Activated CD4-positive, alpha-beta T cell treated with anti-CD3 and anti-CD28 coated beads, Interleukin-2, amount 50 U/mL, for 24 hours (primary cell): ENCODE measurements at places on chromosomes 7 and 10.

- no peak for DNase-seq
Observed at GRCh38 chr10:47283848-47284247, 16.1 kb upstream of the GDF10 start.

- DNase-seq: no peak
Observed at GRCh38 chr7:108430664-108431063, 25.6 kb downstream of the NRCAM start.

- no peak for DNase-seq
Observed at GRCh38 chr10:44845361-44846175, 65.6 kb upstream of the TMEM72 start.

DNA sequence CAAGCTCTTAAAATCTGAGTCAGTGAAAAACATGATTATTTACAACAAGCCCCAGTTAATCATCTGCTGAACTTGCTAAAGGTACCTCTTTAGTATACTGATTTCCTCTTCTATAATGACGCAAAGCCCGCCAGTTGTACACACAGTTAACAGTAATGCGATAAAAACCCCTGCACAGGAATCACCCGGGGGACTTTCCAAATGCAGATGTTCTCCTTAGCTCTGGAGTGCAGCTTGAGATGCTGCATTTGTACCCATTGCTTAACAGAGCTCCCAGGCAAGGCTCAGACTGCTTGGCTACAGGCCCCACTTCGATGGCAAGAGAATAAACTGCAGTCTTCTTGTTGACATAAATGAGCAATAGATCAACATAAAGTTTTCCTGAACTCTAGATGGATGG lies 279.6 kb upstream of the HGF start:
- DNase-seq: no peak

DNA sequence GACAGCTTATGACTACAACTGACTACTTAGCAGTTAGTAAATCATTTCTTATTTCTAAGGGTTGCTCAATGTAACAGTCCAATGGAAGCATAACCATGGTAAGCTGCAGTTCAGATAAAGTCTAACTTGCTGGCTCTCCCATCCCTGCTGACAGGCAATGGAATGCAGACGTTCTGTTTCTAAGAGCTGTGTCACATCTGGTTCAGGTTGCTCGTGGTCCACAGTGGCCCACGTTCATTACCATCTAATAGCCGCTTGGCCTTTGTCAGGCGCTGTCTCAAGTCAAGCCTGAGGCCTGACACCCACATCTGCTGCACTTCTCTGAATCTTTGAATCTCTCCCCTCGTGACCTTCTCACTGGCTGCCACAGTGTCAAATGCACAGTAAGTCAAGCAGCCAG lies 240.8 kb downstream of the FGFR2 start:
- no peak for DNase-seq

DNA sequence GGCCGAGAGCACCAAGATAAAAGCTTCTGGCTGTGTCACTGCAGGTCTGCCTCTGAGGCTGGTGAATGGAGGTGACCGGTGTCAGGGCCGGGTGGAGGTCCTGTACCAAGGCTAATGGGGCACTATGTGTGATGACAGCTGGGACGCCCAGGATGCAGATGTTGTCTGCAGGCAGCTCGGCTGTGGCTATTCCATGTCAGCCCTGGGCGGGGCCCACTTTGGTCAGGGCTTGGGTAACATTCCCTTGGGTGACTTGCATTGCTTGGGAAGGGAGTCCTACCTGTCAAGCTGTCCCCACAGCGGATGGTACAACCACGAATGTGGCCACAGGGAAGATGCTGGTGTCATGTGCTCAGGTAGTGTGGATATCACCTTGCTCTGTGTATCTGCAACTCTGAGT lies 8.0 kb downstream of the DMBT1 start:
- DNase-seq: no peak

GRCh38 chr7:69603937-69604494 lies 5.7 kb downstream of the AUTS2 start:
- no peak for DNase-seq

GRCh38 chr10:14325325-14325955 lies 5.3 kb downstream of the FRMD4A start:
- peak; percentile 47 for DNase-seq

DNA sequence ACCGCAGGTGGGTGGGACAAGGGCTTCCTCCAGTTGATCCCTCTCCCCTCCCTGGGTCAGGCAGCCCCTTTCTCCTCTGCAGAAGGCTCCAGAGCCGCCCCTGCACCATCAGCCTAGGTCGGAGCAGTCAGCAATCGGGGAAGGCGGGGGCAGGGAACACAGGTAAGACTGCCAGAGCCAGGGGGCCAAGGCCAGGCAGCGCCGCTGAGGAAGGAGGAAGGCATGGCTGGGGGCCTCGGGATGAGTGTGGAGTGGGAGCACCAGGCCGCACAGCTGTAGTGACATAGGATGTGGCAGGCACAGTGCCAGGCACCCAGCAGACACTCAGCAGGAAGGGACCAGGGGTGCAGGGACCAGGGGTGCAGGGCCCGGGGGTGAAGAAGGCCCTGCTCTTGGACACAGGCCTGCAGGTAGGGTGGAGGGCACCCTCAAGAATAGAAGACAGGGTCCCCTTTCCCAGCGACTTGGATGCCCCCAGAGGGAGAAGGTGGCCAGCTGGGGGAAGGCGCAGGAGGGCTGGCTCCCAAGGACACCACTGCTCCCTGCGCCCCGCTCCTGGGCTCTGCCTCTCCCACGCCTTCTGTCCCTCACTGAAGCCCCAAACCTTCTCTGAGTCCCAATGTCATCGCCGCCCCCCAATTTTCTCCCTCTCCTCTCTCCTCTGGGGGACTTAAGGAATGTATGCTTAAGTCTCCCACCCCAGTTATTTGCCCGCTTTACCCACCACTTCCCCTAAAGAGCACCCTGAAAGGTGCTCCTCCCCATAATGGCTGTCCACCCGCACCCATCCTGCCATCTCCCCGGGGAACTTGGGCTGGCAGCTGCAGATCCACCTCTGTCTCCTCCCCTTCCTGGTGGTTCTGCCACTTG lies 38.5 kb downstream of the CAMK2B start:
- DNase-seq: no peak

- DNase-seq: no peak
Observed at GRCh38 chr7:50556247-50556991, 8.8 kb downstream of the DDC start.

DNA sequence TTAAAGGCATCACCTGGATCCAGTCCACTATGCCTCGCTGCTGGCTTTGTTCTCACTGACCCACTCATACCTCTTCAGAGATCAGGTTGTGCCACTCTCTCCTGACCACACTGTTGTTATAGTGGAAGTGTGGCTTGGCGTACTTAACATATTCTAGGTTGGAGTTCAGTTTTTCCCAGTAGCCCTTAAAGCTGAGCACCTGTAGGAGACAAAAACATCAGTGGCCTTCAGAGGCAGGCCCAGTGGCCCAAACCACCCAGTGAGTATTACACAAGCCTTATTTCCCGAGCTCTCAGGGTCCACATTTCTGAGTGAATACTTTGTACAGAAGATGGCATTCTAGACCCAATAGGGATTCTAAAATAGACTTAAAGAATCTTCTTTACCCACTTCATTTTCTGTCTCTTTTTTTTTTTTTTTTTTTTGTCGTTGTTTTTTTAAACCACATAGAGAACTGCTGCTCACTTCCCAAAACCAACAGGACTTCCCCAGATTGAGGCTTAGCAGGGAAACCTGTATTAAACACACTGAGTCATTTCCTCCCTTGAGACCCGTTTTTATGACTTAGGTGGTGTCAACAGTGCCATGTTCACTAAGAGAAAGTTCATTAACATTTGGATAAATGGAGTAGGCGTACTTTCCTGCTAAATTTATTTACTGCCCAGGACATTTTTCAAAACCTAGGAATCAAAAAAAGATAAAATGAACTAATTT lies 85.8 kb downstream of the GSAP start:
- peak; percentile 27 for DNase-seq

DNA sequence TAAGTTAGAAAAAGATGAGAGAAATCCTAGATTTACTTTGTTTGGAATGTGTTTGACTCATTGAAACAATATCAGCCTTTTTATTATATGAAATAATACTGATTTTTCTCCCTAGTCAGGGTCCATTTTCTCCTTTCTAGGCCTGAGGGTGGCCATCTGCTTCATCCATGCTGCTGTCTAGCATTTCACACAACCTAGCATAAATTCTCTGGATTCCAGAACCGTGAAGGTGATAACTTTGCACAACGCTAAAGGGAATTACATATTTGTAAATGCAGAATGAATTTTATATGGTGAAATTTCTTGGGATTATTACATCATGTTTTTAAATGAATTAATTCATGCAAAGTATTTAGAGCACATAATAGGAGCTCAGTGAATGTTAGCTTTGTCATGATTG lies 505.1 kb downstream of the INHBA start:
- DNase-seq: no peak

- no peak for DNase-seq
Observed at GRCh38 chr10:87066178-87066577, 28.5 kb downstream of the GLUD1 start.

DNA sequence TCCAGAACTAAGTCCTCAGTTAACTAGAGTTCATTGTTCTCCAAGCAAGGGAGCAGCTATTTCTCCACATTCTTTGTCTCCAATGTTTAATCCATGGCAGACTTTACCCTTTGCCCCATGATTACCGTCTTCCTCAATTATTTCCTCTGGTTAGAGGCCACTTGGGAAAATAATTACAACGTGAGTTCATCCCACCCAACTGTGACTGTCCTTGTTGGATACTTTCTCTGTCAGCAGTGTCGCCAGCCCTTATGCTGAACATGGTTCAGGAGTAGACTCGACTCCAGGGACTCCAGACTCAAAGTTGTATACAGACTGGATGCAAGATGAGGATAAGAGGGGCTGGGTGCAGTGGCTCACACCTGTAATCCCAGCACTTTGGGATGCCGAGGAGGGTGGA lies 17.1 kb upstream of the SEPHS1 start:
- DNase-seq: no peak

DNA sequence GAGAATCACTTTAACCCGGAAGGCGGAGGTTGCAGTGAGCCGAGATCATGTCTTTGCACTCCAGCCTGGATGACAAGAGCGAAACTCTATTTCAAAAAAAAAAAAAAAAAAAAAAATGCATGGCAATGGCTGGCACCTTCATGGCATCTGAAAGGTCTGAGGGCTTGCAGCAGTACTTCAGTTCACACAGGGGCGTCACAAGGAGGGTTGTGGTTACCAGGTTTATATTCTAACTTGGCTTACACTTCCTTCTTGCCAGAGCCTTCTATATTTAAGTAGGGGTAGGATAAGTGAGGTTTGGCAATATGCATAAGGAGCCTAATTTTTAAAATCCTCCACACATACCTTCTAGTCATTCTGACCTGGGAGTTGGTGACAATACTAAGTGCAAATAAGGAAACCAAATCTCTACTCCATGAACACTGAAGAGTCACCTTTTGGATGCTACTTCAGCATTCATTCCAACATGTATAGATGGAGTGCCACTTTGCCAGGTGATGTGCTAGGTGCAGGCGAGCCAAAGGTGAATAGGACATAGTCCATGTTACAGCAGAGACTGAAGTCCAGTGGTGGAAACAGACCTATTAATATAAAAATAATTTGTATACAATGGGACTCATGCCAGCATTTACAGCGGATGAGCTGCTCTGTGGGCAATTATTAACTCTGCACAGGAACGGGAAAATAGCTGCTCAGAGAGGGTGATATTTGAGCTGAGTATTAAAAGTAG lies 57.8 kb upstream of the PDCD4 start:
- DNase-seq: no peak

- DNase-seq: no peak
Observed at GRCh38 chr7:28413011-28413410, 693 bp downstream of the CREB5 start.

DNA sequence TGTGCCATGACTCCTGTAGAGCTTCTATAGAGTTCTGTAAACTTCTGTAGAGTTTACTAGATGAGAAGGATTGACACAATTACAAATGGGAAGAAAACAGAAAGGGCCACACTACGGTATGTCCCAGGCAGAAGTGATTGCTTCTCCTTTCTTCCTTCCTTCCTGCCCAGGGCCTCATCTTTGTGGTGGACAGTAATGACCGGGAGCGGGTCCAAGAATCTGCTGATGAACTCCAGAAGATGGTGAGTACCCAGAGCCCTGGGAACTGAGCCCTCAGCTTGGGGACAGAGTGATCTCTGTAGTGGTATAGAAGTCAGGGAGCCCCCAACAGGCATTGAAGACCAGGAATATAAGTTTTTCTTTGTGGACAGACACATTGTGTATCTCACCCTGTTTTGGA lies 1.7 kb downstream of the ARF5 start:
- no peak for DNase-seq

DNA sequence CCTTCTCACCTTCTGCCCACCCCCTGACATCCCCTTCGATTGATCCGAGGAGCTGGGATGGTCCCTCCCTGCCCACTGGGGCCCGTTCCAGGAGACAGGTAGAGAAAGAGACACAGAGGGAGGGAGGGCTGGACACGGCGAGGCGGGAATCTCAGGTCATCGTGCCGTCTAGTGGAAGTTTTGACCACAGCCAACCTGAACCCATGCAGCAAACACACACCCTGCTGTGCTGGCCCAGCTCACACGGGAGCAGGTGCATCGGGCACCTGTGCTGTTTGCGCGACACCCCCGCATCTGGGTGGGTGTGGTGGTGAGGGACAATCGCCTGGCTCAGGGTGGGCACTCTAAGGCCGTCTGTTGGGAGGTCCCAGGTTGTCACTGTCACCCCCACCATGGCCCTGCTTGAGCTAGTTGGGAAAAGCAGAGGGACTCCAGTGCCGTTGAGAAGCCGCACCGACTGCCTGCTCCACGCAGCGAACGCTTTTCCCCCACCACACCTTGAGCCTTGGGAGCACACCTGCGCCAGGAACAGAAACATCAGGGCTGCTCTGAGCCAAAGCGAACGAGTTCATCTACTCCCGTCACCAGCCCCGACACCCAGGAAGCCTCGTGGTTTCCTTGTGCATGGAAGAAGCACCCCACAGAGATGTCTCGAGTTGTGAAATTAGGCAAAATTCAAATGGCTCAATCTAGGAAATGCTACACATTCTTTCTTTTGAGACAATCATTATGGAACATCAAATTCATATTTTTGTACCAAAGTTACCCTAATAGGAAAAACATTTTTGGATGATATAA lies 285.8 kb downstream of the DNAJB6 start:
- no peak for DNase-seq

DNA sequence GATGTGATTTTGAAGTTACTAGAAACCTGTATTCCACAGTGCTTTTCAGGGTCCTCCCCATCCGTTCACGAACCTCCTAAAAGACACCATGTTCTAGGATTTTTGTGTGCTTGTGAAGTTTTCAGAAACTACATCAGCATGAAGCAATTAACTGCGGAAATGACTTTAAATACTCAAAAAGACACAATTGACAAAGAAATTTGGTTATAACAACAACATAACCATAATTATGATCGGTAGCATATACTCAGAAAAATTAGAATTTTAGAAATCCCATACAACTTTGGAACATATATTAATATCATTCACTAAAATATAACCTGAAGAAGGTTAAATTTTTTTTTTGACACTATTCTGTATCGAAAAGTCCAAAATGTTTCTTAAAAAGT lies 43.8 kb upstream of the FAM20C start:
- DNase-seq: no peak

GRCh38 chr10:99058762-99059161 lies 176.9 kb downstream of the HPSE2 start:
- DNase-seq: no peak

GRCh38 chr7:99953649-99954048 lies 22.2 kb downstream of the AZGP1 start:
- no peak for DNase-seq
